ENCODE measurements at places on chromosomes 4 and X.

DNA sequence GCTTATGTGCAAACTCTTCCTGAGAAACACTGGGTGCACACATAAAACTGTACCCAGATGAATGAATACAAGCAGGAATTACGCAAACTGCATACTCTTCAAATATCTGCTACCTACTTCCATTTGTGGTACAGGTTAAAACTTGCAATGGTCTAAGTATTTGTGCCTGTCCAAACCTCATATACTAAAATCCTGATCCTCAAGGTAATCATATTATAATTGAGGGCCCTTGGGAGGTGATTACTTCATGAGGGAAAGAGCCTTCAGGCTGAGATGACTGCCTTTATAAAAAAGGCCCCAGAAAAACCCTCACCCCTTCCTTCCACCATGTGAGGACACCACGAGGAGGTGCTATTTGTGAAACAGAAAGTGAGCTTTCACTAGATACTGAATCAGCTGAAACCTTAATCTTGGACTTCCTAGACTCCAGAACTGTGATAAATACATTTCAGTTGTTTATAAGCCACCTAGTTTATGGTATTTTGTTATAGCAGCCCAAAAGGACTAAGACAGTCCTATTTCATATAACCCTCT is 1977.2 kb downstream of the PCDH7 start:
- no peak for DNase-seq

DNA sequence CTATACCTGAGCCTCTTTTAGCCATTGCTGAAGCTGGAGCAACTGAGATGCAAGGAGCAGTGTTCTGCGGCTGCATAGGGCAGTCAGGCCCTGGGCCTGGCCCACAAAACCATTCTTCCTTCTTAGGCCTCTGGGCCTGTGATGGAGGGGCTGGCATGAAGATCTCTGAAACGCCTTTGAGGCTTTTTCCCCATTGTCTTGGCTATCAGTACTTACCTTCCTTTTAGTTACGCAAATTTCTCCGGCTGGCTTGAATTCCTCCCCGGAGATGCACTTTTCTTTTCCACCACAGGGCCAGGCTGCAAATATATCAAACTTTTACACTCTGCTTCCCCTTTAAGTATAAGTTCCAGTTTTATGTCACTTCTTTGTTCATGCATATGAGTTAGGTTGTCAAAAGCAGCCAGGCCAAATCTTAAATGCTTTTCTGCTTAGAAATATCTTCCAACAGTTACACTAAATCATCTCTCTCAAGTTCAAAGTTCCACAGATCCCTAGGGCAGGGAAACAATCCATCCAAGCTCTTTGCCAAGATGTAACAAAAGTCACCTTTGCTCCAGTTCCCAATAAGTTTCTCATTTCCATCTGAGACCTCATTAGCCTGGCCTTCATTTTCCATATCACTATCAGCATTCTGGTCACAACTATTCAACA is 194.4 kb upstream of the PCDH7 start:
- no peak for DNase-seq

DNA sequence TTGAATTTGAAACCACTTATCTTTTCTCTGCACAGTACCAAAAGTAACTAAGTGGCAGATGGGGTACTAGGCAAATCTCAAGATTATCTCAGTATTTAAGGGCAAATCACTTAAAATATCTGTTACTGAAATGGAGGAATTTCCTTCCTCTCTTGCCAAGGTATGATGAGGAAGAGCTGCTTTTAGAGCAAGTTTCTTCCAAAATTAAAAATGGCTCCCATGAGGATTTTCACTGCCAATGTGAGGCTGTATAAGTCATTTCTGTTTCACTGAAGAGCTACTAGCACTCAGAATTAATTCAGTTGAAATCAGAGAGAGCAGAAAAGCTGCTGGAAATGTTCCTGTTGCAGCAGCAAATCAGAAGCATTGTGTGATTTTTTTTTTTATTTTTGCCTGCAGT is 43.4 kb downstream of the GABRB1 start:
- no peak for DNase-seq

- no peak for DNase-seq
Measured at GRCh38 chr4:19791422-19792123, 460.1 kb upstream of the SLIT2 start.

GRCh38 chr4:71186257-71186565 is 152.6 kb upstream of the SLC4A4 start:
- DNase-seq, result no peak

DNA sequence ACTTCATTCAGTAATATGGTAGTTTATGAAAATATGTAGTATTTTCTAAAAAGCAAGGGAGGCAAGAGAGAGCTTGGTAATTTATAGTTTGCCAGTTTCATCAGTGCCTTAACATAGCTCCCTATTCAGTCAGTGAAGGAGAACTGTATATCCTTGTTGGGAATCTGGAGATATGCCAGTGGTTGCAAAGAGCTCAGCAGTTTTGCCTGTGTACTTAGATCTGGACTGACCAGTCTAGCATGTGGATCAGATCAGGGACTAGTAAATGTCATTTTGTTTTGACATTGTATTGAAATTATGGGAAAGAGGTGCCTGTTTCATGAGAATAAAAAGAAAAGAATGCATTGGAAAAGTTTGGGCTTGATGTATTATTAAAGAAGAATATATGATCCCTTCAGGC is 88.6 kb downstream of the ZIC3 start:
- no peak for DNase-seq

DNA sequence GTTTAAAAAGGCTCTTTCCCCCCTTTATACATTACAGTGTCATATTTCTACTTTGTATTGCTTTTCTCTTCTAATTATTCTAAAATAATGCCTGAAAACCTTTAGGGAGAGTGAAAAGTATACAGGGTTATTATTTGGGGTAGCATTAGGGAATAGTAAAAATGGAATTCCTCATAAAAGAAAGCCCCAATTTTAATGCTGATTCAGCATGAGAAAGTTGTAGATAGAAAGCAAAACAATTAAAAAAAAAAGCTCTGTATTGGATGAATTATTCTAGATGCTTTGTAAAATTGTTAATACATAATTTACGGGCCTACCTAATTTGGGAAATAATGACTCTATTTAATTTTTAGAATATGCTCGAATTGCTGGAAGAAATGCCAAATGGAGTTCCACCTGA is 92.4 kb downstream of the RS1 start:
- DNase-seq, result no peak

DNA sequence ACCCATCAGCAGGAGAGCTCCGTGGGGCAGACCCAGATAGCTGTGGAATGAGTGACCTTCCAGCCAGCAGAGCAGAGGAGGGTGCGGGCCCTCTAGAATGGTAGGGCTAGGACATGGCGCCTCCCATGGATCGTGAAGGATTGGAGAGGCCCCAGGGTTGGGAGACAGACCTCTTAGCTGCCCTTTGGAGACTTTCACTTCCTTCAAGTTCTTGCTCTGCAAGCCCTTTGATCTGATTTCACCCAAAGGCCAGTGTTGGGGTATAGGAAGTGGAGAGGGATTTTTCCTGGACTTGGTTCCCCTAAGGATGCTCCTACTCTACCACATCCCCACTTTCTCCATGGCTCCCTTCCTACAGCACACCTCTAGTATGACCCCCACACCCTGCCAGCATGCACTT is 3.0 kb downstream of the SASH3 start:
- no peak for DNase-seq

GRCh38 chrX:40755291-40756249 is 20.2 kb upstream of the MED14 start:
- DNase-seq, result no peak

DNA sequence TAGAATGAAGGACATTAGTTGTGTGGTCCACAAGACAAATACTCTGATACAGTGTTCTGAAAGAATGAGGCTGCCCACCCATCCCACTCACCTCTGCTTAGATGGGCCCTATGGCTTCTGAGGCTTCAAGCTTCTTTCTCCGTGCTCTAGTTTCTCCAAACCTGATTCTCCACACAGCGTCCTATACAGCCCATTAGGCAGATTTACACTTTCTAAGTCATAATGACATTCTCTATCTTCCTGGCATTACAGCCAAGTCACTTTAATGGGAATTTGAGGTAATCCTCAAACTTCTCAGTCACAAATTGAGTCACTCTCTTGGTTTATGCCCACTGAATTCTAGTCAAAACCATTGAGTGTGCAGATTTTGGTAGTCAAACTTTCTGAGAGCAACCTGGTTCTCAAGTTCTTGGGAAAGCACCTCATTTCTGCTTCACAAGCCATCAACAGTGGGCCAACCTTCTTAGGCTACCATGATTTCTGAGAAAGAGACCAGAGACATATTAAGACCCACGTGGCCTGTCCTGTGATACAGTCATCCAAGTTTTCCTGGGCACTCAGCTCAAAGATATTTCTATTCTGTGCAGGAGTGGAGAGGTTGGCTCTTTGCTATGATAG is 6.2 kb upstream of the SETD7 start:
- DNase-seq, result no peak

DNA sequence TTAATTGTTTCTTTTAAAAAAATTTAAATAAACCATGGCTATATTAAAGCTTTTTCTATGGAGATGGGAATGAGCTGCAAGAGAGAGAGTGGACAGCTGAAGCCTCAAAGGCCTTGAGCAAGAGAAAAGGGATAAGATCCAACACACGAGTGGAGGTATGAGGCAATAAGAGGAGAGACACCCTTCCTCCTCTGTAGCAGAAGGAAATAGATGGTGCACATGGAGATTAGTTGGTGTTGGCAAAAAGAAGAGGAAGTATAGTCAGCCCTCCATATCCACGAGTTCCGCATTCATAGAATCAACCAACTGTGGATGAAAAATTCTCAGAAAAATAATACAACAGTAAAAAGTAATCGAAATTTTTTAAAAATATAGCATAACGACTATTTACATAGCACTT is 3.2 kb downstream of the CXorf38 start:
- no peak for DNase-seq

DNA sequence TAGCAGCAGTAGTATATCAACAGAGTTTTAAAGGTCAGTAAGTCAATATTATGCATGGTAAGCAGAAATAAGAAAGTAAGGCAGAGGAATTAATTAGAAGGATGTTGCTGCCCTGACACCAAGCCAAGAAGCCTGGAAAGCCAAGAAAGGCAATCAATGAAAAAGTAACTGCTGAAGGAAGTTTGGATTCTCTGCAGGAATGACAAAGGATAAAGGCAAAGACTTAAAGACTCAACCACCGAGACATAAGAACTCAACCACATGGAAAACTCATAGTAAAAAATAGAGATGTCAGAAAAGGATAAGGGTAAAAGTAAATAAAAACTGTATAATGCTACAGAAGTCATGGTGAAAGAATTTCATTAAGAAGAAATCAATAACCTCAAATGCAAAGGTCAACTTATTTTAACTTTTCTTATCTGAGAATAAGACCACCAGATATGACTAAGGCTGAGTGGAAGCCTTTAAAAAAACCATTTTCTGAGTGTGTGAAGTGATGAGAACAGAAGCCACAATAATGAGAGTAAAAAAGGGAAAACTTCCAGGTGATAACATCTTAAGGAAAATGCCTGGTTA is 55.2 kb downstream of the NEK1 start:
- no peak for DNase-seq

DNA sequence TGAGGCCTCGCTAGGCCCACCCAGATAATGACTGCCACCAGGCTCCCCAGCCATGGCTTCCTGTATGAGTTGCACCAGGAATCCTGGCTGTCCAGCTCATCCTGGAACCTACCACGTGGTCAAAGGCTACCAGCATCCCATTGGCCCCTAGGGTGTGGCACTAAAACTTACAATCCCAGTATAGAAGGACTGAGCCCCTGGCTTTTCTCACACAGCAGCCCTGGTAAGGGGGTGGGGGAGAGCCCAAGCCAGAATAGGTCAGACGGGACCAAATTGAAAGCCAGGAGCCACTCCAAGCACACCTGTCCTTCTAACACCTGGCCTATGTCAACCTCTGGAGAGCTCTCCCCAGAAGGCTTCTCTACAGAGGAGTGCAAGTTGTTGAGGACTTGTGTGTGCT is 269.3 kb upstream of the AGTR2 start:
- DNase-seq, result no peak

DNA sequence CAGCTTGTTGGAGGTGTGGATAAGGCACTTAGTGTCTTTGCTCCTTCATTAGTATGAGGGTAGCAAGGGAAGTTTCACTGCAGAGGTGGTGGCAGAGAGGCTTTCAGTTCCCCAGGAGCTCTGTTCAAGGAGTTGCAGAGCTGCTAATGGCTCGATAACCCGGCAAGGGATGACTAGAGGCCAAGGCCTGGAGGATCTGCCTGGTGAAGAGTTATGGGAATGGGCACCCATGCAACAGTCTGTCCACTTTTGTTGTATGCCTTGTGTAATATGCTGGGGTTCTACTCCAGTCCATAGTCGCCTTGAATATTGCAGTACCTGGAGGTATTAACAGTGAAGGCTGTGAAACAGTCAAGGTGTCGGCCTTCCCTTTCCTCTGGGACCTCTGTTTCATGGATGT is 67.8 kb upstream of the NBDY start:
- DNase-seq, result no peak

DNA sequence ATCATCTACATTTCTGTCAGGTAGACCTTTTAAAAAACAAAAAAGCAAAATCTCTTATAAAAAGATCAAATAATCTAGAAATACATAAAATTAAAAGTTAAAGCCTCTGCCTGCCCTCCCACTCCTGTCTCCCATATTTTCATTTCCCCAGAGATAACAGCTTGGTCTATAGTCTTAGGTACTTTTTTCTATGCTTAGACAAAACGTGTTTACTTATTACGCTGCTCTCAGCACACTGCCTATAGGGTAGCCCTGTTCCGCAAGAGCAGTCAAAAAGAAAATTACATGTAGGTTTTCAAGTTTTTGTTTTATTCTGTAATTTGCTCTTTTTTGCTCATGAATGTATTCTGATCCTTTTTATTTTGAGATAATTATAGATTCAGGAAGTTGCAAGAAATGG is 73.3 kb downstream of the TAF1 start:
- DNase-seq, result no peak

- no peak for DNase-seq
Measured at GRCh38 chr4:99002279-99002678, 6.8 kb downstream of the METAP1 start.

DNA sequence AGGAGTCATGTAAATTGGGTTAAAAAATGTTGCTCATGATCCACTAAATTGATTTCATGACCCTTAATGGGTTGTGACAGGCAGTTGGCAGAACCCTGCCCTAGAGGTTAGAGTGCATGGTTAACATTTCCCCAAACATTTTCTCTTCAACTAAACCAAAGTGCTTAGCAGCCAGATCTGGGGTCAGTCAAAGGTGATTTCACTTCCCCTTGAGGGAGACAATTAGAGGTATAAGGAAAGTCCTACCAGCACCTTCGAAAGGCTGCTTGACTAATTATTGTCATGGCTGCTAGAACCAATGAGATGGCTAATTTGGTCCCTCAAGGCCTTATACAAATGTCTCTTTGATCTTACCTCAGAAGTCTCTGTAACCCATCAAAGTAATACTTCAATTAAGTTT is 30.9 kb upstream of the INTS6L start:
- DNase-seq, result no peak

DNA sequence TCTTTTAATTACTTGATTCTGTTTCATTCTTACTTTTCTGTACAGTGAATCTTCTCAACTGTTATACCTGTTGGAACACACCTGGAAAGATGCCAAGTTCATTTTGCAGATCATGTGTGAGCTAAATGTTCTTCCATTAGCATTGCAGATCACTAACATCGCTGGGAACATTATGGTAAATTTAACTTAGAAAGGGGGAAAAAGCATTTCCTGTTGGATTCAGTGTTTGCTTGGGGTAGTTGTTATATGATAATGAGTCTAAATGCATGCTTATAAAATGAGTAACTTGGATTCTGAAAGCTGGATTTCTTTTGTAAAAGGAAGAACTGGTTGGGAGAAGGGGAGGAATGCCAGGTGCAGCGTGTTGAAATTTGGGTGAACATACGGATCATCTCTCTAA is 47.6 kb downstream of the POLA1 start:
- no peak for DNase-seq
